ENCODE measurements at places on chromosomes 13 and 19.

DNA sequence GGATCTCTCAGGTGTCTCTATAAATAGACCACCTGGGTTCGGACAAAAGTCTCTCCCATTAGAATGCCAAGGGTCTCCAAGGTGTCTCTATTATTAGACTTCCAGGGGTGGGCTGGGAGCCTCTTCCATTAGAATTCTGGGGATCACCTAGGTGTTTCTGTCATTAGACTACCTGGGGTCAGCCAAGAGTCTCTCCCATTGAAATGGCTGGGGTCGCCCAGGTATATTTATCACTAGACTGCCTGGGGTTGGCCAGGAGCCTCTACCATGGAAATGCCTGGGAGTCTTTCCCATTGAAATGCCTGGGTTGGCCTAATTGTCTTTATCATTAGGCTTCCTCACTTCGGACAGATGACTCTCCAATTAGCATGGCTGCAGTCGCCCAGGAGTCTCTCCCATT, 1565.5 kb downstream of the UQCRFS1 start:
- no peak for DNase-seq

DNA sequence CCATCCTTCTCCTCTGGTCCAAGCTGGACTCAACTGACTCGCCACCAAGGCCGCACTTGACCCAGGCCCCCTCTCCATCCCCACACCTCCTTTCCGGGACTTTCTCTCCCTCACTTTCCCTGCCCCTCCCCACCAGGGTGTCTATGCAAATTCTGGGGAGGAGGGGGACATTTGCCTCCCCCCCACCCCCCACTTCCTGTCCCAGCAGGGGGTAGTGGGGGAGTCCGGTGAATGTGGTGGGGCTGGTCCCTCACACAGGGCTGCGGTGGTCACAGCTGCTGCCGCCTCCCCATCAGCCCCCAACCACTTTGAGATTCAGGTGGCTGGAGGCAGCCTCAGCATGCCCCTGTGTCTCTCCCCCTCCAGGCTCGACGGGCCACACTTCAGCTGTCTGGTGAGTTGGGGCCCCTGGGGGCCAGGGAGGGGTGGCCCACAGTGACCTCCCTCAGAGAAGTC, 870 bp downstream of the SPIB start:
- no peak for DNase-seq

DNA sequence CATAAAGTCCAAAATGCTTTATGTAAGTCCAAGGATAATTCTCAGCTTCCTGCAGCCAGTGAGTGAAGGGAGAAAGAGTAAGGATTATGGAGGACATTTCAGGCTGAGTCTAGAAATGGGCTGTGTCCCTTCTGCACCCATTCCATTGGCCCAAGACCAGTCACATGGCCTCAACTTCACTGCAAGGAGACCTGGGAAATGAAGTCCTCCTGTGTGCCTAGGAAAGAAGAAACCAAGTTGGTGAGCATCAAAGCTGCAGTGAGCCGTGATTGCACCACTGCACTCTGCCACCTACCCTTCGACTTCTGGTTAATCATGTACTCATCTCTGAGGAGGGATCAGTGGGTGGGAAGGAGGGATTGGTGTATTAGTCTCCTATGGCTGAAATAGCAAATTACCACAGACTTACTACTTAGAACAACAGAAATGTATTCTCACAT, 3.6 kb upstream of the CD37 start:
- peak; percentile 70 for DNase-seq

GRCh38 chr19:44747739-44748425, 626 bp upstream of the BCL3 start:
- DNase-seq, result no peak

GRCh38 chr13:46720189-46720588, 76.8 kb downstream of the ESD start:
- no peak for DNase-seq

DNA sequence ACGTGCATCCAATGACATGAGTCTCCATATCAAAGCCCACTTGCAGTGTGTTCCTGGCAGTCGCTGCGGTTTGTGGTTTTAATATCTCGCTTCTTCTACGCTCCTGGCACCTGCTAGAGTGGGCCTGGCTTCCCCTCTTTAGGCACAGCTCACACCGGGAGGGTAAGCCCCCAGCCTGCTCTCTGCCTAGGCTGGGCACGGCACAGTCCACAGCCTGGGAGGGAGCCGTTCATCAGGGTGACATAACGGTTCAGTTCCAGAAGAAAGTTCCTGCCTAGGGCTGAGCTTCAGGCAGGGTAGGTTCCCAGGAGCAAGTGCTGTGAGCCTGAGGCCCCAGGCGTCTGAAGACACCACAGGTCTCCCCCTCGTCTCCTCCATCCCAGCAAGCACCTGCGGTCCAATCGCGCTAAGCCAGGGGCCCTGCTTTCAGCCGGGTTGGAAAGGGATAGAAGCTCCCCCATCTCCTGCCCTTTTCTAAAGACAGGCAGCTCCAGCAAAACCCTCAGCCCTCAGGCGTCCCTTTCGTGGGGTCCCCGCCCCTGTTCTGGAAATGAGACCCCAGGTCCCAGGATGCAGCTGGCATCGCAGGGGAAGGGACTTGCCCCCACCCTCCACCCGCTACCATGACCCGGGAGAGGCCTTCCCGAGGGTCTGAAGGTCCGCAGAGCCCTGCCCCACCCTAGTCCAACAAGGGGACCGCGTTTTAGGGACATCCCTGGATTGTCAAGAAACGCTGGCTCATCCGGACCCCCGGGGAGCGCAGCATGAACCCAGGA, 121.6 kb upstream of the ZNF507 start:
- DNase-seq, result peak; percentile 18

DNA sequence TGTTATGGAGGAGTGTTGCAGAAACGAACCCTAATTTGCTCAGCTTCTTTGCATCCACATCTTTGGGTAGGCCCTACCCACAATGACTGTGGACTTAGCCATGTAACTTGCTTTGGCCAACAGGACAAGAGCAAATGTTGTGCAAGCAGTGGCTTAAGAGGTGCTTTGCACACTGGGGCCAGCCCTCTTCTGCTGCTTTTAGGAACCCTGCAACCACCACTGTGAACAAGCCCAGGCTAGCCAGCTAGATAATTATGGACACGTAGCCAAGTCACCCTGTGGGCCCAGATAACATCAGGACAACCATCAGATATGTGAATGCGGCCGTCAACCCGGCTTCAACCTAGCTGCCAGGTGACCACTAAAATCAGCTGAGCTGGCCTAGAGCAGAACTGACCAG, 17.1 kb downstream of the C19orf47 start:
- DNase-seq, result no peak

DNA sequence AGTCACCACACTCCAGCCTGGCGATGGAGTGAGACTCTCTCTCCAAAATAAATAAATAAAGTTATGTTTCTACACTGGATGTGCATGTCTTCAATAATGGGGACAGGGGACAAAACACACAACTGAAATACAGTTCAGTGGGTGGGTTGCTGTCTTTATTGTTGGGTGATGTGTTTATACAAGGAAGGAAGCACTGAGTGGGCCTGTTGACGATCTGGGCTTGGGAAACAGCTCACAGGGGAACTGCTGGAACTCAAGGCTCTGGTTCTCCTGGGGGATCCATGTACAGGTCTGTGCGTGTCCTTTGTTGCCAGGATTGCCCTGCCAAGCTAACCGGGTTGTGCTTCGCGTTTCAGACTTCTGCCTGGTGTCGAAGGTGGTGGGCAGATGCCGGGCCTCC, 18.9 kb downstream of the SPINT2 start:
- DNase-seq, result no peak

- DNase-seq, result no peak
These were observed 3.1 kb downstream of the ACTL9 start for GRCh38 chr19:8695501-8695900.

- DNase-seq, result no peak
These were observed 34.2 kb upstream of the MUC16 start for GRCh38 chr19:9044449-9044848.

GRCh38 chr13:42064966-42065365, 16.5 kb downstream of the DGKH start:
- no peak for DNase-seq

GRCh38 chr13:43428545-43429296, 358.1 kb downstream of the ENOX1 start:
- no peak for DNase-seq

- no peak for DNase-seq
These were observed 5.3 kb downstream of the SBNO2 start for GRCh38 chr19:1168572-1169410.

DNA sequence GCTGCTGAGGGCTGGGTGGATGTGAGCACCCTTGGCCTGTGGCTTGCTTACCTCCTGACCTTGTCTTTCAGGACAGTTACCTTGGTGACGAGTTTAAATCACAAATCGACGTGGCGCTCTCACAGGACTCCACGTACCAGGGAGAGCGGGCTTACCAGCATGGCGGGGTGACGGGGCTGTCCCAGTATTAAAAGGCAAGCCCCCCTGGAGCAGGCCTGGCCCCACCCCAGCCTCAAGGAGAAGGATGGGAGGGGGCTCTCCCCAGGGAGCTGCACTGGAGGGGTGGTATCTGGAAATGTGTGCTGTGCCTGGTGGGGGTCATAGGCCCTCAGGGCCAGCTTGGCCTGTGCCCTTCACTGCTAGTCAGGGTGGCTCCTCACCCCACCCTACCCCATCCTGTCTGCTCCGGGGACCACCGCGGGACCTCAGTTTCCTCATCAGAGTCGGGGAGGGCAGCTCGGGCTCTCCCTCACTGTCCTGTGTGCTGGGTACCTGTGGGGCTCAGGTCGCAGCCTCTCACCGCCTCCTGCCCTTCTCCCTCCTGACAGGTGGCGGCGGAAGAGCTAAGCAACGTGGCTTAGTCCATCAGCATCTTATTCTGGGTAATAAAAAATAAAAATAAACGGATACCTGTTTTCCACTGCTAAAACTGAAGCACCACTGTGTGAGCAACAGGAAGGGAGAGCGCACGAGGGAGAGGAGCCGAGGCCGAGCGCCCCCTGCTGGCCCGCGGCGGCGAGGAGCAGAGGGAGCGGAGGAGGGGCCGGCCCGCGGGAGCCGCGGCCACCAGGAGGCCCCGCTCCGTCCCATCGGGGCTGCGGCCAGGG, 29.8 kb downstream of the CERS1 start:
- DNase-seq, result peak; percentile 54

- no peak for DNase-seq
These were observed 46.5 kb downstream of the ZNF823 start for GRCh38 chr19:11692127-11692790.

GRCh38 chr19:43416951-43417623, 2.4 kb downstream of the TEX101 start:
- no peak for DNase-seq

DNA sequence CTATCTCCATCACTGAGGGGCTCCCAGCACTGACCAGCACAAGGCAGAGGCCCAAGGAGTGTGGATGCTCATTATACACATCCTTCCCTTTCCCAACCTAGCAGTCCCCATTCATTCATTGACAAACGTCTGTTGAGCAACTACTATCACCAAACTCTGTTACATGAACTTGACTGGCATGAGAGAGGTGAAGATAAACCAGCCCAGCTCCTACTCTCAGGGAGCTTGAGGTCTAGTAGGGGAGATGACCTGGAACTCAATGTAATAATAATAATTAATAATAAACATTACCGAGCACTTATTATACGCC, 8.9 kb upstream of the CEACAM16 start:
- no peak for DNase-seq

GRCh38 chr13:63190219-63190618, 1774.6 kb upstream of the PCDH20 start:
- DNase-seq, result no peak

DNA sequence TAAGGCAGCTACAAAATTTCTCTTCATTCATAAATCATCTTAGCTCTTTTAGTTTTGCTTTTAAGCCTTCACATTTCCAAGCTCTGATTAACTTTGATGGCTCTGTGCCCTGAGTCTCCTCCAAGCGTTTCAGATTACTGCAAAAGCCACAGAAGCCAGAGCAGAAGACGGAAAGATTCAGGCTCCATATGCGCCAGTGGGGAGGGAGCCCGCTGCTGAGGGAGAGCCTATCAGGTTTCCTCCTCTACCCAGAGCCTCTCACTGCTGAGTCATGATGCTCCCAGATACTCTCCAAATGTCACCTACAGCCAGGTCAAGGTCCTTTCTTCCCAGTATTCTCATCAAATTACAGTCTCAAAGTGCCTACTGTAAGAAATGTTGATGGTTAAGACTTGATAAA, 193.6 kb downstream of the RAP2A start:
- no peak for DNase-seq

GRCh38 chr19:16562608-16563025, 9.6 kb downstream of the SLC35E1 start:
- DNase-seq, result no peak

GRCh38 chr13:22652796-22653195, 528.0 kb upstream of the SGCG start:
- no peak for DNase-seq

GRCh38 chr13:50923272-50923671, 13.7 kb downstream of the RNASEH2B start:
- DNase-seq, result no peak

- no peak for DNase-seq
These were observed 9.1 kb upstream of the MCF2L start for GRCh38 chr13:112959701-112960542.

DNA sequence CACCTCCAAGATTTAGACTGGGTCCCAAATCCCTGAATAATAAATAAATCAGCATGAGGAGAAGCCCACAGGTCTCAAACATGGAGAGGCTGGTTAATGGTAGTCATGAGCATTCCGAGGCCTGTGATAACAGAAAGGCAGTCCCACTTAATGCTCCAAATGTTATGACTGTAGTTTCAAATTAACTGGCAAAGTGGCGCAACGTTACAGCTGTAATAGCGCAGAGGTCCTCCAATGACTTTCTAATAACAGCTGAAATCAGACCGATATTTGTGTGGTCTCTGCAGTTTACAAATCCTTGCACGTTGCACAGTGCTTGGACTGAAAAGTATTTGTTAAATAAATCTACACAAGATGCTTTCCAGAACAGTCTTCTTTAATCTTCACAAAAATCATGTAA, 141.8 kb downstream of the ABCC4 start:
- no peak for DNase-seq

DNA sequence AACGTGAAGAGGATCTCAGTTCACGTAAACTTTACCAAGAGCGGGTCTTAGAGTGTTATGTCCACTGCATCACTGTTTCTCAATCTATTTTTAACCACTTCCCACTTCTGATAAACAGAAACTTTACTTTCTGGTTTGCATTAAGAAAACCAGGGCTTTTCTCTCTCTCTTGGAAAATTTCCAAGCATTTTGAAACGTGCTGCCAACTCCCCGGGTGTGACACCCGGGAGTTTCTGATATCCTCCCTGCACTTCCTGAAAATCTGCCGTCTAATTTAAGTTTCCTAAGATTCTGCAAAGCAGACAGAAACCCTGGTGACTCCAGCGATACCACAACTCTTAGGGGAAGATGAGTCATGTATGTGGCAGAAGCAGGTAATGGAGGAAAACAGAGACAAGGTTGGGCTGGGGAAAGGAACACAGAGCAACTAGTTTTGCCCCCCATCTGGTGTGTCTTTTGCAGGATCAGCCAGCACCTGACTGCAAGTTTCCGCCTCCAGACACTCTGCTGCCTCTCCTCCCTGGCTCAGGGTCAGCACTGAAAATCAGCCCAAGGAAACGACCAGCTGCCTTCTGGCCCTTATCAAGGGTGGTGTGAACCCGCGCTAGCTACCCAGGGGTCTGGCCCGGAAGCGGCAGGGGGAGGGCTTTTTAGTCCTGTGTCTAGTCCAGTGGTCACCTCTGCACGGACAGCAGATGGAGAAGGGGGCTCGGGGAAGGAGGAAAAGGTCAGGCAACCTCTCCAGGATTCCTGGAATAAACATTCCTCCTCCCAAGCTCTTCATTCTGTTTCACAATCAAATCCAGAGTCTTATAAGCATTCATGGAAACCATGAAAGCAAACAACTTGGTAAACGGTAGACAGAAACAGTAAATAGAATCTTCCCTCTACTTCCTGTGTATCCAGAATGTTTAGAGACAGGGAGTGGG, 11.3 kb upstream of the FFAR2 start:
- peak; percentile 54 for DNase-seq

GRCh38 chr19:19661141-19661674, 2.3 kb downstream of the ATP13A1 start:
- DNase-seq, result no peak

All from stimulated activated naive CD8-positive, alpha-beta T cell treated with anti-CD3 and anti-CD28 coated beads, Interleukin-15, amount 100 ng/mL, for 72 hours (primary cell).